CD4-positive, alpha-beta T cell treated with Interleukin-6 for 4 hours (primary cell): ENCODE measurements at places on chromosomes 16 and 17.

DNA sequence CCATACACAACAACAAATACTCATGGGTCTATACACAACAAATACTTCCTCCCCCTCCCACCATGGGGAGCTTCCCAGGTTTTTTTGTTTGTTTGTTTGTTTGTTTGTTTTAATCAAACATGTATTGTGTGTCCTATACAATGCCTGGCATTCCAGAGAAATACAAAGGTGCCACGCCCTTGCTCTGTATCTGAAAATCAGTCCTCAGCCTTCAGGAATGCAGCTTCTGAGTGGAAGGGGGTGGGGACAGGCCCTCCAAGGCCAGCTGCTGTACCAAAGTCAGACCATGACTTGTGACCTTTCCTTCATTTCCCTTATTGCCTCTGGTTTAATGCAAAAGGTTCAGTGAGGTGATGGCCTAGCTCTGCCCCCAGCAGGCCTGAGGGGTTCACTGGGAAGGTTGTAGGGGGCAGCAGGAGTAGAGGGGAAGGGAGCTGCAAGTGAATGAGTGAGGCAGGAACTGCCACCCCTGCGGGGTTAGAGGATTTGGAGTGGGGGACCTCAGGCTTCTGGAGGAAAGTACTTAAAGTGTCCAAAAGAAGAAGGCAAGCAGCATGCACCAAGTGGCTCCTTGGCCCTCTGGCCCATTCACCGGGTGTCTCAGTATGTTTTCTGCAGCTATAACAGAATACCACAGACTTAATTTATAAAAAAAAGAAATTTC lies 105.2 kb downstream of the CLEC16A start:
- no peak for DNase-seq

DNA sequence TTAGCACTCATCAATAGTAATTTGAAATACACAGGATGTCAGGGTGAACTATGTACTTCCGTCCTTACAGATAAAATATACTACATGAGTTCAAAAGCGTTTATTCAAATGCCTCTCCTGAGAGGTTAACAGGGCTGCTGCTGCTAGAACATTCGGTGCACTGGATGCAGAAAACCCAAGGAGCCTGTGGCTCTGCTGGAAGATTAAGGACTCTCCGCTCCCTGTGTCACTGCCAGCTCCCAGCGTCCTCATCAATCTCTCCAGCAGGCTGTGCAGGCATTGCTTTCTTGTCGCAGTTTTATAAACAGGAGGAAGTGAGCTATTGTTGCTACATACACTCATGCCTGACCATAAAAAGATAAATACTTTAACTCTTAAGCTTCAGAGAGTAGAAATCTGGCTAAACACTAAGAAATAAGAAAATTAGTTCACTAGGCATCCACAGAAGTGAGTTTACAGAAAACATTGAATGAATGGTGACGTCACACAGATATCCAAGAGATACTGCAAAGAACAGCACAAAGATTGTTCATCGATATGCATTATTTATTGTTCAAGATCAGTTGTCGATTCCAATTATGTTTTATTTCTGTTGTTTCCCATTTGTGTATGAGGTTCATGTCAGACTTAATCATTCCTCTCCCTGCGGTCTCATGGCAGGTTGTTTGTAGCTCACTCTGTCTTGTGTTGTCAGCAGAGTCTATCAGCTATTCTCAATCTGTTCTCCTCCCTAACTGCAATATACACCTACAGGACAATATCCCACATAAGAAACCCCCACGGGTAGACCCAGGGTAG lies 127.9 kb upstream of the MON1B start:
- no peak for DNase-seq

- no peak for DNase-seq
These were observed 151.2 kb downstream of the CMIP start for GRCh38 chr16:81595629-81596292.

DNA sequence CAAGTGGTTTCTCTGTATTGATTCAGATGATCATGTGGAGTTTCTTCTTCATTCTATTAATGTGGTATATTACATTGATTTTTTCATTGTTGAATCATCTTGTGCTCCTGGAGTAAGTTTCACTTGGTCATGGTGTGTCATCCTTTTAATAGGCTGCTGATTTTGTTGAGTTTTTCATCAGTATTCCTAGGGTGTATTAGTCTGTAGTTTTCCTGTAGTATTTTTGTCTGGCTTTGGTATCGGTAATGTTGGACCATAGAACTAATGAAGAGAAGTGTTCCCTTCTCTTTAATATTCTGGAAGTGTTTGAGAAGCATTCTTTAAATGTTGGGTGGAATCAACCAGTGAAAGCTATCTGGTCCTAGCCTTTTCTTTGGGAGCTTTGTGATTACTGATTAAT lies 99.0 kb downstream of the OMG start:
- DNase-seq: no peak

DNA sequence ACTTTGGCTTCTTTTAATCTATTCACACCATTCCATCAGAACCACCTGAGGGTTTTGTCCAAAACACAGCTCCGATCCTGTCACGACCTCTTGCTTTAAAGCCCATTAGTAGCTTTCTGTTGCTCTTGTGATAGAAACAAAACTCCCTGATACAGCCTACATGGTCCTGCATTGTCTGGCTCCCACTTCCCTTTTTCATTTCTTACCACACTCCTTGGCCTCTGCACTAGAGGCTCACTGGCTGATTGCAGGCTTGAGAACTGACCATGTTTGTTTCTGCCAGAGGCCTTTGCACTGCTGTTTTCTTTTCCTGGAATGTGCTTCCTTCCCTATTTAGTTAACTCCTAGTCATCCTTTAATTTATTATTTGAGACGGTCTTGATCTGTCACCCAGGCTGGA lies 23.7 kb downstream of the IST1 start:
- no peak for DNase-seq
